ENCODE measurements at places on chromosomes 13 and 19.

- DNase-seq, result no peak
Observed at GRCh38 chr19:582497-583197, 7.0 kb upstream of the HCN2 start.

- DNase-seq, result no peak
Observed at GRCh38 chr19:41971363-41971762, 12.2 kb upstream of the RABAC1 start.

GRCh38 chr13:99690426-99691174 is 189.3 kb downstream of the TM9SF2 start:
- no peak for DNase-seq

- DNase-seq, result no peak
Observed at GRCh38 chr19:1425102-1425837, 12.9 kb upstream of the RPS15 start.

- DNase-seq, result no peak
Observed at GRCh38 chr19:40517248-40517647, 50.4 kb downstream of the SPTBN4 start.

DNA sequence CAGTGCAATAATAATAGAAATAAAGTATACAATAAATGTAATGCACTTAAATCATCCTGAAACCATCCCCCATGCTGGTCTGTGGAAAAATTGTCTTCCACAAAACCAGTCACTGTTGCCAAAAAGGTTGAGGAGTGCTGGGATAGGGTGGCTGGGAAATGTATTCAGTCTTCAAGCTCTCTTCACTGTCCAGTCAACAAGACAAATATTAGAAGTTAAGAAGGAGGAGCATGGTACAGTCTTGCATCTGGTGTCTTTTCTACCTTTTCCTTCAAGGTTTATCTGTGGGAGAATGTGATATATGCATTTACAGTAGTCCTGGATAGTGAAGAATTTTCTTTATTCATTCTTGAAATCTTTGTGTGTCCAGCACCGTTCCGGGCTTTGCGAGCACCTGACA is 203.4 kb downstream of the GPC5 start:
- DNase-seq, result no peak

- no peak for DNase-seq
Observed at GRCh38 chr13:101714195-101714594, 261.7 kb downstream of the ITGBL1 start.

GRCh38 chr13:110869231-110869804 is 45.6 kb downstream of the ANKRD10 start:
- no peak for DNase-seq
